ENCODE measurements at places on chromosomes 12 and 14.

DNA sequence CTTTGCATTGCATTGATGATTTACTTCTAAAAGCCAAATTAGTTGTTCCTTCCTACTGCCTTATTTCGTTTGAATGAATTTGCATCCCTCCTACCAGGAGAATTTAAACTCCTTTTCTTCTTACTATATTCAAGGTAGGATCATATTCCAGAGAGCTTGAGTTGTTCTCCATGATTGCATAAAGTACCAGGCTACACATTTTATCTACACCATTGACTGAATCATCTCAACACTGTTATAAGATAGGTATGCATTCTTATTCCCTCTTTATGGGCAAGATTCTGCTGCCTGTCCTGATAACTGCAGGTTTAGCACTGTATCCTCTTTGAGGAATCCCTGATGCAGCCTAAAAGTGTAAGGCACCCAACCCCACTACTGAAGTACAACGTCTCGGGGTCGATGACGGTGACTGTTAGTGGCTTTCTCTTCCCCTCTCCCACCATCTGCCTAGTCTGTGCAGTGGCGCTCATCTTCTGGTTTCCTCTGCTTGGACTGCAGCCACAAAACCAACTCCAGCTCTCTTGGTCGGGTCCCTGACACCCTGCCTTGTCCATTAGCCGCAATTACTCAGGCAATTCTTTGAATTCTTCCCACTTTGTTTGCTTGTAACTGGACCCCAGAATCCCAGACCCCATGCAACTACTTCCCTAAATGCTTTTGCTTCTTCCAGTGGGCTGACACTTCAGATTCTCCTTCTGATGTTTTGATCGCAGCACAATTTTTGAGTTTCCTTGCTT is 44.4 kb upstream of the STXBP6 start:
- no peaks in the 10 kb centered on the region for H3K27me3 ChIP-seq
- no peaks in the 10 kb centered on the region for H3K36me3 ChIP-seq
- no peak overlapping the region for H3K4me3 ChIP-seq

DNA sequence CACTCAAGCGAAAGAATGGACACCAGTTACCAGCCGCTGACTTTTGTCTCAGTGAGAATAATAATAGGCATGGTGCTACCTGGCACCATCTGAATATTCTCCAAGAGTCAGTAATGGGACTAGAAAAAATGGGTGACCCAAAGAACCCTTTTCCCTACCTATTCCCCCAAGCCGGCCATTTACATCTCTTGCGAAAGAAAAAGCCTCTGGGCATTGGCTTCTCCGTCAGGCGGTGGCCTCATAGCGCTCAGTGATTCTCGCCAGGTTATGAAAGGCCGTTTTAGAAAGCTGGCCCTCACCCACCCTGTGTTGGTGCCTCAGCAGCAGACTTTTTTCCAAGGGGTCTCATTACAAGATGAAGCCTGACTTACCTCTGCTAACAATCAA is 523 bp upstream of the SLC6A15 start:
- peak overlapping the region; percentile 51 for H3K4me3 ChIP-seq
- no peaks in the 10 kb centered on the region for H3K4me1 ChIP-seq
- DNase-seq: no peak
- H3K27ac ChIP-seq: no peak overlapping the region

- H3K4me3 ChIP-seq: no peak overlapping the region
- DNase-seq: no peak
- no peak overlapping the region for H3K27ac ChIP-seq
Observed at GRCh38 chr12:19003987-19004619, 125.4 kb upstream of the PLEKHA5 start.

DNA sequence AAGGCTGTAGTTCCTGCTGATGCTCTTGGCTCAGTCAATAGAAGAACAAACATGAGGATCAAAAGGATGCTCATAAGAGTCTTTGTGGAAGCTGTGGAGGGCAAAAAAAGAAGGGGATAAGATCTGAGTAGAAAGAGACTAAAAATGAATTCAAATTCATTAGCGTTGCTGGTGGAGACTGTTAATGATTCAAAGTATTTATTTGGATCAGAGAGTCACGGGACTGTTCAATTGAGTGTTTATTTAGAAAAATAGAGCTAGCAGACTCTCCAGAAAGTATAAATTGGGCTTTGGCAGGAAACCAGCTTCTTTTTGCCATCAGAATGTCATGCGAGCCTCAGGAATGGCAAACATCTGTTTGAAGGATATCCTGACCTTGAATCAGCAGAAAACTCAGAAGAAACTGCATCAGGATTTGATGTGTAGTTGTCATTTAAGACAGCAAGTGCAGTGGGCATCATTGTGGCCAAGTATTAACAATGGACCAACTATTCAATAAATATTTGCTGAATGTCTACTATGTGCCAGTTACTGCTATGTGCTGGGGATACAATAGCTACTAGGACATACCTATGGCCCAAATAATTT is 126.4 kb downstream of the TBC1D30 start:
- no peaks in the 10 kb centered on the region for H3K4me1 ChIP-seq
- H3K27me3 ChIP-seq: no peaks in the 10 kb centered on the region
- no peaks in the 10 kb centered on the region for H3K36me3 ChIP-seq

DNA sequence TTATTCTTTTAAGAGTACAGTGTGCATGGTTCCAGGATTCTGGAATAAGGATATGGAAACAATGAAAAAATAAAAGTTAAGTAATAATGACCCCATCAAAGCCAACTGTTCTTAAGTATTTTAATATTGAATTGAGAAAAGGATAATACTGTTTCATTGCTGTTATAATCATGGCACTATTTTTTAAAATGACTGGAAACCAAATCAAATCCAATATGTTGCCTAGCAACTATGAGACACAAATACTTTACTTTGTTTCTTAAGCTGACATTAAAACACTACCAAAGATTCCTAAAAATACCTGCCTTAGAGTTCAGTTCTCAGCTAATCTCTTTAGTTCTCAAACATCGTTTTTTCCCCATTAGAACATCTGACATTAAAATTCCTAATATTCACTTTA is 66.4 kb upstream of the OTOGL start:
- H3K4me1 ChIP-seq: no peaks in the 10 kb centered on the region
- H3K36me3 ChIP-seq: no peaks in the 10 kb centered on the region
- no peaks in the 10 kb centered on the region for H3K27me3 ChIP-seq
- DNase-seq: no peak
- H3K27ac ChIP-seq: no peak overlapping the region
- H3K4me3 ChIP-seq: no peak overlapping the region

All from kidney (tissue), 22 donors.